ENCODE measurements at places on chromosomes 3 and 15.

DNA sequence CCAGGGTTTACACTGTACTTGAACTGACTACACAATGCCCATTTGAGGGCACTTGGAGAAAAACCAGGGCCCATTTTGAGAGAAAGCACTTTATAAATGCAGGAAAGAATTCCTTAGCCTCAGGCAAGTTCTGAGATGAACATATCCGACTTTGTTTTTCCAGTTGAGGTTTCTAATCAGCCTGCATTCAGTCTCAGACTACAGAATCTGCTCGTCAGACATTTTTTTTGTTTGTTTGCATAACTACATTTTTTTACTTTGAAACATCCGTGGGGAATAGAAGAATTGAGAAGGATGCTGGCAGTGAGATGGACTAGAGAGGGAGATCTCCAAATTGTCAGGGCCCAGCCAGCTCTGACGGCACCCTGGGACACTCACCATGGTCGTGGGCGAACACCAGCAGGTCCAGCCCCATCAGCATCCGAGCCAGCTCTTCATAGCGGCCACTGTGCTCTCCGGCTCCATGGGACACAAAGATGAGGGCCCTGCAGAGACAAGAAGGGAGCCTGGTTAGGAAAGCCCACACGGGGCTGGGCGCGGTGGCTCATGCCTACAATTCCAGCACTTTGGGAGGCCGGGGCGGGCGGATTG, 40.8 kb downstream of the MGLL start:
- no peak for DNase-seq

DNA sequence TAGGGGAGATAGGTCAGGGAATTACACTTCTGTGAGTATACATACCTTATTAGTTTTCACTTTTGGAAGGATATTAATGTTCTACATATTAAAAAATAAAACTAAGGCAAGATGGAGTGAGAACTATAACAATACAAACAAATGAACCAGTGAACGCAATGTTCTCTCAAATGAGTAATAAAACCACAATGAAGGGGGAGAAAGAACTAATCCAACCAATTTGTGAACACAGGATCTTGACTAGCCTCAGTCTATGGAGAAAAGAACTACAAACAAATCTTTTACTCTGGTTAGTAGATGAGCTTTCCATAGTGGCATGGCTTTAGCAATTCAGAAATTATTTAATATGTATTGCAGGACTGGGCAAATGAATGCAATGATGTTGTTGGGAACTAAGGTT, 26.9 kb upstream of the ATOSA start:
- no peak for DNase-seq

- no peak for DNase-seq
Measured at GRCh38 chr3:191303596-191303995, 25.6 kb upstream of the CCDC50 start.

DNA sequence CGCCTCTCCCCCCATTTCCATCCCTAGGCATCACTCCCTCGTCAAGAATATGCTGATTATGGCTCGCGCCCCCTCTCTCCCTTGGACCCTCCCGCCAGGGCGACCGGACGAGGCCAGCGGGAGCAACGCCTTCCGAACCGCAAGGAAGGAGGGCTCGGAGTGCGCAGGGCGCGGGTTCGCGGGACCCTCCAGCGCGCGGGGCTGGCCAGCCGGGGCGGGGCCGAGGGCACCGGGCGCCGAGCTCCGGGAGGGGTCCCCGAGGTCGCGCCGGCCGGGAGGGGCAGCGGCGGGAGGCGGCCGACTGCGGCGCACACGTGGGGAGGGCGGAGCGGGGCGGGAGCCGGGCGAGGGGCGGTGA, 483 bp downstream of the EHD4 start:
- no peak for DNase-seq

GRCh38 chr15:35963326-35963725, 417.4 kb upstream of the DPH6 start:
- no peak for DNase-seq

DNA sequence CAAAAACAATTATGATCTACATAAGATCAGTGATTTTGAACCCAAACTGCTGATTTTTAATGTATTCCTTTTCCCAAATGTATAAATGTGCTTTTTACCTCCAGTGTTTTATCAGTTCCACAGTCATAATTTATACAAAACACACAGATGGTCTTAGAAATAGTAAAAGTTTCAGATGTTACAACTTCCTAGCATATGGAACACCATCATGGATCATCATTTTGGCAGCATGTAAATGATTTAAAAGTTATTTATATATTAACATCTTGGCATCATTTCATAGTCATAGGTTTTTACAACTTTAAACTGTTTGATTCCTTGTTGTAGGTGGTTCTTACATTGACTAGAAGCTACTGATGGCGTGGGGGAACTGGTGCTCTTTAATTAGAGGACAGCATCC, 1025.3 kb downstream of the ROBO1 start:
- DNase-seq, result no peak

- no peak for DNase-seq
Measured at GRCh38 chr3:121232309-121233225, 313.2 kb downstream of the POLQ start.

DNA sequence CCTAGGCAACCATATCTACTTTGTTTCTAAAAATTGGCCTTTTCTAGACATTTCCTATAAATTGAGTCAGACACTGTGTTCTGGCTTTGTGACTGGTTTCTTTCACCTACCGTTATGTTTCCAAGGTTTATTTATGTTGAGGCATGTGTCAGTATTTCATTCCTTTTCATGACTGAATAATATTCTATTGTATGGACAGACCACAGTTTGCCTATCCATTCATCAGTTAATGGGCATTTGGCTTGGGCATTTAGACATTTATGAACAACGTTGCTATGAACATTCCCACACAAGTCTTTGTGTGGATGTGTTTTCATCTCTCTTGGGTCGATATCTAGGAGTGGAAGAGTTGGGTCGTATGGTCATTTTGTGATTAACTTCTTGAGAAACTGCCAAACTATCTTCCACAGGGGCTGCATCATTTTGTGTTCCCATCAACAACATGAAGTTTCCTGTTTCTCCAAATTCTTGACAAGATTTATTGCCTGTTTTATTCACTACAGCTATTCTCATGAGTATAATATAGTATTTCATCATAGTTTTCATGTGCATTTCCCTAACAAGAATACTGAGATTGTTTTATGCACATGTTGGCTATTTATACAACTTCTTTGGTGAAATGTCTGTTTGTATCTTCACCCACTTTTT, 3.5 kb upstream of the EFCC1 start:
- no peak for DNase-seq

- DNase-seq, result peak; percentile 62
Measured at GRCh38 chr3:127675651-127676391, 3.1 kb downstream of the ABTB1 start.

DNA sequence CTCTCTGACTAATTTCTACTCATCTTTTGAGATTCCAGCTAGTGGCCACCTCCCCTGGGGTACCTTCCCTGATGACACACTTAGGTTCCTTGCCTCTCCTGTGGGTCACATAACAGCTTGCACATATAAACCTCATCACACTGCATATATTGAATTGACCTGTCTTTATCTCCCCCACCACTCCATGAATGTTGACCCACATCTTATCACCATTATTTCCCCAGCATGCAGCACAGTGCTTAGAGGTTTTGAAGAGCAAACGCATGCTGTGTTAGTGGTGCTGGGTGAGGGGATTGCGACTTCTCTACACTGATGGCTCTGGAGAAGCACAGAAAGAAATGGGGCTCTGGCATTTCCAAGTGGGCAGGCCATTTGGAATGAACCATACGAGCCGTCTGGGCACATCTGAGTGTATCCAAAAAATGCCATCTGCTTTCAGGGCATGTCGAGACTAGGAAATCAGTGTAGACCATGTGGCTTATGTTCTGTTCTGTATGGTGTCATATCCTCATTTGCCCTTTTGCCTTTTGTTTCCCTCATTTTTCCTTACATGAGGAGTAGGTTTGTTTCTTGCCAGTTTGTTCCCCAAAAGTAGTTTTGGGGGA, 333.2 kb upstream of the TRIM42 start:
- no peak for DNase-seq

GRCh38 chr3:8607234-8608040, 37.2 kb downstream of the SSUH2 start:
- DNase-seq, result no peak

DNA sequence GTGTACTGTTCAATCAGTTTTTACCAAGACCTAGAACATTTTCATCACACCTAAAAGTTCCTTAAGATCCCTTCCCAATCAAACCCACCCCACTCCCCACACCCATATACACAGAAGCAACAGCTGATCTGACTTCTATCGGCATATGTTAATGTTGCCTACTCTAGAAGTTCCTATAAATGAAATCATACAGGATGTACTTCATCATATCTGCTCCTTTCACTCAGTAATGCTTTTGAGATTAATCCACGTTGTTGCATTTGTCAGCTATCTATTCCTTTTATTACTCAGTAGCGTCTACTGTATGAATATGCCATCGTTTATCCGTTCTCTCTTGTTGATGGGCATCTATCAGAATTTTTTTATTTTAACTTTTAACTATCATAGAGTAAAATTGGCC, 14.3 kb upstream of the FILIP1L start:
- no peak for DNase-seq

DNA sequence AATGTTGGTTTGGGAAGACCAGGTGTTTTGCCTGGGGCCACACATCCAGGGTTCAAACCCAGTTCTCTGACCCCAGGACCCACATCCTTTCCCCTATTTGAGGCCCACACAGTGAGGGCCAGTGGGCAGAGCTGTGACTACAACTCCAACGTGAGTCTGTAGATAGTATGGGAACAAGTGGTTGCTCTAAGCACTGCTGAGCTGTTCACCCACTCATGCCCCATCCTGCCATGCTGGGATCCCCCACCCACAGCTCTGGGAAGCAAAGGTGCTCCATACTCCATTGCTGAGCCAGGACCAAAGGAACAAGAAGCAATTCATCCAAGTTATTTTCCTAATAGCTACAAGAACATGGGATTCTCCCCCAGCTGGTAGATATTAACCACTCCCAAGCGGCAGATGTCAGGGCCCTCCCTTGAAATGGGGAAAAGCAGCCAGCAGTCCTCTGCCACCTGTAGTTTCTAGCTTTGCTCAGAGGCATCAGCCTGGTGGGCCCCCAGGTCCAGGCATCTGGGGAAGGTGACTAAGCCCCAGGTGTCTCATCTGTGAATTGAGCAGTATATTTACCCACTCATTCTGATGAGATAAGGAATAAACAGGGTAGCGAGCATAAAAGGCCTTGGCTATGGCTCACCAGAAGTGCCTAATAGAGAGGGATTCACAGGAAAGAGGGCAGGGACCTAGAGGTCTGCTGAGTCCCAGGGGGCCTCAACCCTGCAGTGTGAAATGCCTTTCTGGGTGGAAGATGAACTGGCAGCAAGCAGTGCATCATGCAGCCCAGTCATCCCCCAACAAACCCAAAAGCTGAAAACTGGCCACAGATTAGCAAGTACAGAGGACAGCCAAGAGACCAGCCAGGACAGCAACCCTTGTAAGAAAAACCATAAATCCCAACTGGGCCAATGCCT, 33.4 kb downstream of the POC1A start:
- DNase-seq, result no peak

GRCh38 chr3:179452176-179452564, 900 bp upstream of the GNB4 start:
- DNase-seq, result no peak

- no peak for DNase-seq
Measured at GRCh38 chr3:157776861-157777260, 273.6 kb upstream of the VEPH1 start.

DNA sequence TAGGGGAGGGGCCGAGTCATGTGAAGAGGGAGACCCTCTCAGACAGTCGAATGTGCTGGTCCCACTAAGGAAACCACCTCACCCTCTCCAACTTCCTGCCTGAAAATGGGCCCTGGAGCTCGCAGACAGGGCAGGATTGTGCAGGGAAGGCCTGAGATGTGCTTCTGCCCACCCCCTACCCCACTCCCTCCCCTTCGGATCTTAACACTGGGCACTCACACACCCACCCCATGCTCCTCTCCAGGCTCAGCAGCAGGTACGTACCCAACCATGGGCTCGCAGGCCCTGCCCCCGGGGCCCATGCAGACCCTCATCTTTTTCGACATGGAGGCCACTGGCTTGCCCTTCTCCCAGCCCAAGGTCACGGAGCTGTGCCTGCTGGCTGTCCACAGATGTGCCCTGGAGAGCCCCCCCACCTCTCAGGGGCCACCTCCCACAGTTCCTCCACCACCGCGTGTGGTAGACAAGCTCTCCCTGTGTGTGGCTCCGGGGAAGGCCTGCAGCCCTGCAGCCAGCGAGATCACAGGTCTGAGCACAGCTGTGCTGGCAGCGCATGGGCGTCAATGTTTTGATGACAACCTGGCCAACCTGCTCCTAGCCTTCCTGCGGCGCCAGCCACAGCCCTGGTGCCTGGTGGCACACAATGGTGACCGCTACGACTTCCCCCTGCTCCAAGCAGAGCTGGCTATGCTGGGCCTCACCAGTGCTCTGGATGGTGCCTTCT, 20.0 kb downstream of the ATRIP start:
- peak; percentile 73 for DNase-seq

DNA sequence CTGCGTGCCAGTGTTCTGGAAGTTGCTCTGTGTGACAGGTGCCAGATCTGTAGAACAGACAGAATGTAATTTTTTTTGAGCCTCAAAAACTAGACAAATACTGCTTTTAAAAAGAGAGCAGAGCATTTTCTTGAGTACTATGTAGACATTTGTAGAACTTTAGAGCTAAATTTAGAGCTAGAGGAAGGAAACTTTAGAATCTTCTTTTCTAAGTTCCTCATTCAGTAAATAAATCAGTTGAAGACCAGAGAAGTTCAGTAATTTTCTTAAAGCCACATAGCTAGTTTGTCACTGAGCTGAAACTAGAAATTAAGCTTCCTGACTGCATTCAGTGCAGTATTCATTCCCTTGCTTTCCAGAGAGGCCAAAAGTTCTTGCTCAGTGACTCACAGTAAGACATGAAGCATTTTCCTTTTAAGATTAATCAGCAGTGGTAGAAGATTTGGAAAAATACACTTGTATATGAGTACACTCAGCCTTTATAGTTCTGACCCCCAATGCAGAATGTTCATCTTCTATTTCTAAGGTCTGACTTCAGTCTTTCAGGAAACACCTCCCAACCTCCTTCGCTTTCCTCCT, 83.6 kb upstream of the TSEN2 start:
- DNase-seq, result no peak

GRCh38 chr15:92992720-92993119, 92.6 kb downstream of the CHD2 start:
- DNase-seq, result no peak

- no peak for DNase-seq
Measured at GRCh38 chr3:184822654-184823053, 10.7 kb downstream of the VPS8 start.

- no peak for DNase-seq
Measured at GRCh38 chr3:94414418-94414817, 351.6 kb downstream of the NSUN3 start.

GRCh38 chr3:184236636-184237035, 7.3 kb downstream of the VWA5B2 start:
- no peak for DNase-seq
